Lung microvascular endothelial cell (primary cell): ENCODE measurements at places on chromosomes 12 and 14.

DNA sequence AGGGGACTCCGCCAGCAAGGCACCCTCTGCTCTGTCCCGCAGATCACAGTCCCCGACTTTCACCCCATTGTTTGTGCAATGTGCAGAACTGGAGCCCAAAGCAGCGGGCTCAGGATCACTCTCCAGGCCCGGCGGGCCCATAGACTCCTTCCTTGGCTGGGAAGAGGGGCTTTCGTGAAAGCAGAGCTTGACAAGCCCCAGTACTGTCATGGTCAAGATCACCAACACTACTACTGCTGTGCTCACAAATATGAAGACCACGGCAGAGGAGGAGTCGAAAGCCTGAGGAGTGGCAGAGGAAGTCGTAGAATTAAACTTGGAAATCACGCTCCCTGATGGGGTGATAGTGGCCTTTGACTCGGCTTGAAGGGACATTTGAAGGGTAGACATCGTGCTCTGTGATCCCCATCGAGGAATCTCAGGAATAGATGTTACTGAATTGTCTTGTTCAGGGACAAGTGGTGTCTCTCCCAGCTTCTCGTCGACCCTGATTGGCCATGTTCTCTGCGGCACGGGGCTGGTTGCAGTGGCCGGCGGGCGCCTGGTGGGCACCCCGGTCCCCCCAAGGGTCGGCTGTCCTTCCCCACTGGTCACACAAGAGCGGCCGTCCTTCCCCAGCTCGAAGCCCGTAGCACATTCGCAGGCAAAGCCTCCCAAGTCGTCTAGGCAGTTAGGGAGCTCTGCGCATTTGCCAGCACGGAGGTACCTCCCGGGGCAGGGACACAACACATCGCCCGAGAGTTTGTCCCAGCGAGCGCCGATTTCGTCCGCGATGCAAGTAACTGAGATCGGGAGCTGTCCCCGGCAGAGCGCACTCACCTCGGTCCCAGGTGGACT is 1.1 kb downstream of the CLEC14A start:
- DNase-seq: peak; percentile 54

DNA sequence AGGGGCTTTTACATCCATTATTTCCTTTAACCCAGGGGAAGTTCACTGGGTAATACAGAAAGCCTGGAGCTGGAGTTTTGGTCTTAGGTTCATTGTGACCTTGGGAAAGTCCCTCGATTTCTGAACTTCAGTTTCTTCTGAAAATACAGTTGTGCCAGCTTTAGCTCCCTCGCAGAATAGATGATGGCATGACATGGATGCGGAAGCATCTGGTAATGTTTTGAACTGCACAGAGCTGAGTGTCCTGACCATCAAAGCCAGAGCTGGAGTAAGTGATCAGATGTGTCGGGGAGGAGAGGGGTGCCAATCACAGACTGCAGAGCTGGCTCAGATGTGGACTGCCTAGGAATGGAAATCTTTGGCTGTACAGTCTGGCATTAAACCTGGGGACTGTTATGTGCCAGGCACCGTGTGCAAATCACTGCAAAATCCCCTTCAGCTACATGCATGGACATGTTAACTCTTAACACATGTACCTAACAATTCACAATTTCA is 180.9 kb downstream of the ETV6 start:
- DNase-seq: peak; percentile 14

DNA sequence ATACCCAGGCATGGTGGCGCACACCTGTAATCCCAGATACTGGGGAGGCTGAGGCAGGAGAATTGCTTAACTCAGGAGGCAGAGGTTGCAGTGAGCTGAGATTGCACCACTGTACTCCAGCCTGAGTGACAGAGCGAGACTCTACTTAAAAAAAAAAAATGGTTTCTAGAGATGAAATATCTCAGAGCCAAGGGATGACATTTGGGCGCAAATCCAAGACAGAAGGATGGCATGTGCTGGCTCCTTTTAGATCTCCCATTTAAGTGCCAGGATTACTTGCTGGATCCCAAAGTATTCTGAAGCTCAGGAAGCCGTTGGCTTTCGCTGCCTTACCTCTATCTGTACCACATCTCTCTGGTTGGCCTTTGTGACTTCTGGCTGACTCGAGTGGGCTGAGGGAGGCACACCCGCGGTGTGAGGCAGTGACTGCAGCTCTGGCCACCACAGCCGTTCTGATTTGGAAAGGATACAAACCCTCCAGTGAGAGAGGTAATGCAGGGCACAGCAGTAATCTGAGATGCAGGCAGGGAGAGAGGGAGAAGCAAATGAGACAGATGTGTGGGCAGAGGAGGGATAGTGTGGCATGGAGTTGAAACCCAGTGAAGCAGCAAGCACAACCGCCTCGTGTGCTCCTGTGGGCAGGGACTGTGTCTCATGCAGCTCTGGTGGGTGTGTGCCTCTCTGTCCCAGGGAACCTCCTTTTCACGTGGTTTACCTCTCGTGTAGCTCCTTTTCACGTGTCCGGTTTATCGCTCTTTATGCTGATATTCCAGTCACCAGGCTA is 4.9 kb downstream of the B4GALNT3 start:
- DNase-seq: no peak

DNA sequence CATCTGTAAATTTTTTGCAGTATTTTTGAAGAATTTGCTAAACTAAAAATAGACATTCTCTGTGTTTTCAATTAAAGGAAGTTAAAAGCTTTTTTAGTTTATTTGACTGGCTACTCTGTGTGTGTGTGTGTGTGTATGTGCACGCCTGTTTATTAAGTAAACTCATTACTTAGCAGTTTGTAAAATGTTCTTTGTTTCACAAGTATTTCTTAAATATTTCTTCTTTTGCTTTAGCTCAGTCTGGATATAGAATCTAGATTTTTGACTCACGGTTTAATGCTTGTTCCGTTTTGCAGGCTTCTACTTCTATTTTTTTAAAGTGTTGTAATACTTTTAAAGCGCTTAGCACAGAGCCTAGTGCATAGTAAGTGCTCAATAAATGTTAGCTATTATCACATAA is 46.5 kb upstream of the KCNMB4 start:
- DNase-seq: no peak

DNA sequence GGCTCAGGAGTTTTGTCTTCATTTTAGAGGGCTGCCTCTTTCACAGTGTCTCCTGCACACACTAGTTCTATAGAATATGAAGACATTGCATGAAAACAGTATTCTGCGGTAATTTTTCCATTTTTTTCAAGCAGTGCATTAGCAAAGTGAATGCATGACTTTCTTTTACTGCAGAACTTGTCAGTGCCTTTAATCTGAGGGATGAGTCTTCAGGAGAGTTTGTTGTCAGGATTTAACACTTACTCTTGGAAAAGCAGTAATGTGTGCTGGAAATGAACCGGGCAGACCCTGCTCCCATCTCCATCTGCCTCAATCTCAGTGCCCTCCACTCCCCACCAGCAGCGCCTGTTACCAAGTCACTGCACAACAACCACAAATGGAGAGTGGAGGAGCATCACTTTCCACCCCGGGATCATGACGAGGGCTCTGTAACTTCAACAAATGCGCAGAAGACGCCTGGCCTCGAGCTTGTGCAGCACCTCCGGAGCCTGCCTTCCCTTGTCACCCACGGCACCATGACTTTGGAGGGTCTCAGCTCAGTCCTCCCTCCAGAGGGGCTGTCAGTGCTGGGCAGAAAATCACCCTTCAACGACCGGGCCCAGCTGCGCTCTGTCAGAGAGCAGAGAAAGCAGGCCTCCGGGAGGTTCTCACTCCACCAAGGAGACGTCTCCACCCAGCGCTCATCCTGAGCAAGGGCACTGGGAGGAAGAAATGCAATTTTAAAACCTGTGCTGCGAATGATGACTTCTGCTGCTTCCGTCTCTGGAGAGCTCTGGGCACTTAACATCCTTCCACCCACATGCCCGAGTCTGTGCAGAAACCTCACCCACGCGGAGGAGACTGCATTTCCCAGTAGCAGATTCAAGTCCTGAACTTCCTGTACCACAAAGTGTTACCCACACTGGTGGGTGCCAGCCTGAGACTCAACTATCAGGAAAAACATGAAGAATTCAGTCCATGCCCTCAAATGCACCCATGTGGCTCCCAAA is 255.7 kb downstream of the ADGRD1 start:
- no peak for DNase-seq

GRCh38 chr12:19707948-19708409 is 268.7 kb downstream of the AEBP2 start:
- DNase-seq: no peak

- no peak for DNase-seq
Observed at GRCh38 chr12:121390856-121391255, 9.1 kb upstream of the RNF34 start.

GRCh38 chr12:31590642-31591379 is at the start of gene DENND5B:
DENND5B (minus strand) TSS chr12:31591136; CDS start chr12:31590832, 304 bp downstream.
- DNase-seq: peak; percentile 84

DNA sequence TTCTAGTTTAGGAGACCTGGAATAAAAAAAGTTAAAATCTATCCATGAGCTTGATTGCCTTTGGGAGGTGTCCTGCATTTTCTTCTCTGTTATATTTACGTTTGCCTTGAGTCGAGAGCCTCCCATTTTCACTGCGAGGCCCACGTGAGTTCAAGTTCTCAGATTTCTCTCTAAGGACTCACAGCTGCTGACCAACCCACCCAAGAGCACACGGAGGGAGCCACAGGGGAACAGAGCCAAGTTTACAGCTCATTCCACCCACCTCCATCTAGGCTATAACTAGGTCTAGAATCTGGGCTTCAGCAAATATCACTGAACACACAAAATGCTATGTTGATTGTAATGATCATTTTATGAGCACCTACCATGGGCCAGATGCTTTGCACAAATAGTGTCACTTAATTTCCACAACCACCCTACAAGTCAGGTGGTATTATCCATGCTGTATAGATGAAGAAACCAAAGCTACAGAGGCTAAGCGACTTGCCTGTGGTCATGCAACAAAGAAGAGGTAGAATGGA is 16.7 kb downstream of the ALDH1L2 start:
- DNase-seq: no peak

DNA sequence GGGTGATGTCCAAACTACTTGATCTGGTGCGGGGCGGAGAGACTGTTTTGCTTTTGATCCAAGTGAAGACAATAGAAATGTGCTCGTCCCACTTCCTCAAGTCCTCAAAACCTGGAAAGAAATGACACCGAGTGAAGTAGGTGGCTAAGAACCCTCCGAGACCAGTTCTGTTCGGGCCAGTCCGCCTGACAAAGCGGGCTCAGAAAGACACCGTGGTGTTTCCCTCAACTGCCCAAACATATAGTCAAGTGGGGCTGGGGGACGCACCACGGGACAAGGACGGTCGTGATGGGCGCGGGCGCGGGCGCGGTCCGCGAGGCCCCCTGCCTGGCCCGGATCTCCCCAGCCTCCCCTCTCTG is 1.6 kb downstream of the PHLDA1 start:
- DNase-seq: peak; percentile 55

- DNase-seq: no peak
Observed at GRCh38 chr14:34220921-34221320, 241.1 kb downstream of the SPTSSA start.

DNA sequence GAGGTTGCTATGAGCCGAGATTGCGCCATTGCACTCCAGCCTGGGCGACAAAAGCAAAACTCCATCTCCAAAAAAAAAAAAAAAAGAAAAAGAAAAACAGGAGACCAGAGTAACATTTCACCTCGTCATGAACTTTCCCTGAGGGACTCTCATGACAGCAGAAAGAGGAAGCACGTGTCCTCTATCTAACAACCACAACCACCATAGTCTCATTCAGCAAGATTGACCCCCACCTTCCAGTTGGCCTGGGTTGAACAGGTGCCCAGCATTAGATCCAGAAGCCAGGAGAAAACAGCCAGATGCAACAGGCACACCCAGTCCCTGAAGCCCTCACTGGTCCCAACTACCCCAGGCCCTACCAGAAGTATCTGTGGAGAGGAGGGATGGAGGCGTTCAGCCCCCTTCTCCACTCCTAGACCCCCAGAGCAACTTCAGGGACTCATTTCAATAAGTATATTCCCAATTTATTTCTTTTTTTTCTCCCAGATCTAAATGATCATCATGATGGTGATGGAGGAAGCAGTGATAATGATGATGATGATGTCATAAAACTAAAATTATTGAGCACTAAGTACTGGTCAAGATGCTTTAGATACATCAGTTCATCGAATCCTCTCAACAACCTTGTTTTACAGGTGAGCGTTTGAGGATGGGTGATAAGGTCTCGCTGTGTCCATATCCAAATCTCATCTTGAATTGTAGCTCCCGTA is 235.0 kb downstream of the EFCAB11 start:
- no peak for DNase-seq

GRCh38 chr14:22448905-22449599 is 140.0 kb downstream of the DAD1 start:
- peak; percentile 22 for DNase-seq

- DNase-seq: no peak
Observed at GRCh38 chr14:95445676-95446075, 70.8 kb downstream of the SYNE3 start.

GRCh38 chr14:30153717-30154116 is 226.1 kb upstream of the PRKD1 start:
- no peak for DNase-seq

GRCh38 chr12:130097342-130097741 is 64.9 kb upstream of the FZD10 start:
- DNase-seq: no peak

DNA sequence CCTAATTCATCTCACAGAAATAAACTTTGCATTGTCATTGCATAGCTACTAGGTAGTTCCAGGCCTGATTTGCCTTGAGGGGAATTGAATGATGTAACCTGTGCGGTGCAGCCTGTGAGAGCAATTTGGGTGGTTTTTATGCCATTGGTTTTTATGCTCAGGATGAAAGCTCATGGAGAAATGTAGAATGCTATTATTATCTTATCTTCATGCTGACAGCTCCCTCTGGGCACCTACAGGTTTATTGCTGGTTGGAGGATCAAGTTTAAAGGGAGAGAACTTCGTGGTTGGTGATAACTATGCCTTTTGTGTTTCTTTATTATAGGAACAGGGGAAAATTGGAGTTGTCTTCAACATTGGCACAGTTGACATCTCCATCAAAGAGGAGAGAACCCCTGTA is 547.9 kb downstream of the DIO2 start:
- DNase-seq: no peak
